ENCODE measurements at places on chromosomes 12 and 14.
A peak's percentile ranks its signal among the peaks of the same experiment; 100 is the strongest.

GRCh38 chr12:122867691-122868461 is 28.0 kb downstream of the VPS37B start:
- DNase-seq = no peak

- DNase-seq = no peak
Measured at GRCh38 chr12:105240228-105240627, 4.3 kb upstream of the APPL2 start.

DNA sequence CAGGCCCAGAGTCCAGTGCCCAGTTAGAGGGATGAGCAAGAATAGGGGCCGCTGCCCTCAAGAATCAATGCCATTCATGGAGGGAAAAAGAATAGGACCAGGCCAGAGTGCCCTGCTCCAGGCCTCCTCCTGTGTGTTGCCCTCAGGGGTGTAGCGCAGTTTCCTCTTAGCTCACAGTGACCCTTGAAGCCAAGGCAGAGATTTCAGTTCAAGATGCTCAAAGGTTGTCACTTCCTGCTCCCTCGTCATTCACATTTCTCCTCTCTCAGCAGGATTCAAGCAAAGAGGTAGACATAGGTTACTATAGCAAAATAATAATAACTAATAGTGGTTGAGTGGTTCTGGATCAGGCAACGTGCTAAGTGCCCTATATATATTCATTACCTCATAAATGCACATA is 55.1 kb upstream of the PELI2 start:
- no peak for DNase-seq

DNA sequence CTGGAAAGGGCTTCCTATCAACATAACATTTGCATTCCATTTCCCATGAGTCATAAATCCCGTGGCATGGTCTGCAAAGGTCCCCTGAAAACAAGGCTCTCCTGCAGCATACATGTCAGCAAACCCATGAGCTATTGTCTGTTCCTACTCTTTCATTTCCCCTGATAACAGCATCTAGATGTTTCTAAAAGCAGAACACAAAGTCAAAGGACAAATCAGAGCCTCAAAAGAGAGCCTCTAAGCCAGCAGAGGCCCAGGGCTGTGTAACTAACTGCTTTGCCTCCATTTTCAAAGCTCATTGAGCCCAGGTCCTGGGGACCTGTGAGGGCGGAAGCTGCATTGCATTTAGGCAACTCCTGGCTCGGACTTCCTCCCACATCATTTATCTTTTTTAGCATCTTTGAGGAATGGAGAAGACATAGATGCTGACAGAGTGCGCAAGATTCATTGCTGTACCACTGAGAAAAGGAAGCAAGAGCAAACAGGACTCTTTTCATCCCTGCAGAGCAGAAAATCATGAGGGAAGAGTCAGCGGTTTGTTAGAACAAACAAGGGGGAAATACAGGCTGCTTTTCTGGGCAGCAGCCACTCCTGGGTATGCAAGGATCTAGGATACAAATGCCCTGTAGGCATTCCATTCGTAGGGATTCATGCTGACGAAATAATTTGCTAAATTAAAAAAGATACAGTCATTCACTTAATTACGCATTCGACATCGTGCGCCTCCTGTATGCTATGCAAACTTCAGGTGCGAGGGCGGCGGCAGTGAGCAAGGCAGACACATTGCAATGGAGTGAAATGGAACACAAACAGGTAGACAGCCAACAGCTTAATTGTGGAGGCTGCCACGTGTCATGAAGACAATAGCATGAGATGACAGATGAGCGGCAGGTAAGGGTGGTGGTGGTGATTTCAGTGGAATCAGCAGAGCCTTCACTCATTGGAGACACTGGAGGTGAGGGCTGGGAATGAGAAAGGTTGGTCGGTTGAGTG is 131.0 kb downstream of the TMEM132D start:
- no peak for DNase-seq

DNA sequence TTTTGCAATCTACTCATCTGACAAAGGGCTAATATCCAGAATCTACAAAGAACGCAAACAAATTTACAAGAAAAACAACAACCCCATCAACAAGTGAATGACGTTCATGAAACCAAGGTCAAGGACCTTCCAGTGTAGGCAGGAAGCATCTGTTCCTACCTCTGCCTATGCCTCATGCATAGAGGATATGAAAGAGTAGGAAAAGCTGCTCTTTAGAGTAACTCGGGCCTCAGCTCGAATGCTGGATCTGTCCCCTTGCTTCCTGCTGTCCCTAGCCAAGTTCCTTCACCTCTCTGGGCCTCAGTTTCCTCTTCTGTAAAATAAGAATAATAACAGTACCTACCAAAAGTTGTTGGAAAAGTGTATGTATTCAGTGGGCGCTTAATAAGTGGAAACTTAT is 65.0 kb downstream of the FOXN4 start:
- DNase-seq = no peak

DNA sequence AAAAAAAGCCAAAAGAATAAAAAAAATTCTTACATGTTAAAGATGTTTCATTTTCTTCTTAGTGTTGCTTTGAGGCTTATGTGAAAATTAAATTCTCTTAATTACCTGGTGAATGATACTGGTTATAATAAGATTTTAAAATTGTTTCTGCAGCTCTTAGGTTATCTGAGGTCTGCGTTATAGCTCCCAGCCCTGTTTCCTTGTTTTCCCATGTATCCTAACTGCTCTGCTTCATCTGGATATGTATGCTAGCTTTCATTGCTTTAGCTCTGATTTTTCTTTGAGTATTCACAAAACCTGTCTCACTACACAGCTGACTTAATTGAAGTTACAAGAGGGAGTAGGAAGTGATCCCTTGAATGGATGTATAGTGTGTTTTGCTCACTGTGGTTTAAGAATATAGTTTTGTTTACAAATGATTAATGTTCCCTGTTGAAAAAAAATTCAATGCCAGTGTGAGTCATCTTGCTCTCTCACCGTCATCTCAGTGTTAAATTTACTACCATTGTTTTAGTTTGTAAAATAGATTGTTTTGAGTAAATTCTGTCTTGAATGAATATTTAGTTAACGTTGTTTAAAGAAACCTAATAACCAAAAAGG is 26.8 kb downstream of the CPSF6 start:
- no peak for DNase-seq

GRCh38 chr12:101783150-101783549 is 43.9 kb upstream of the SYCP3 start:
- no peak for DNase-seq

GRCh38 chr12:49233842-49234526 is 30.9 kb upstream of the TUBA1C start:
- peak; percentile 16 for DNase-seq

DNA sequence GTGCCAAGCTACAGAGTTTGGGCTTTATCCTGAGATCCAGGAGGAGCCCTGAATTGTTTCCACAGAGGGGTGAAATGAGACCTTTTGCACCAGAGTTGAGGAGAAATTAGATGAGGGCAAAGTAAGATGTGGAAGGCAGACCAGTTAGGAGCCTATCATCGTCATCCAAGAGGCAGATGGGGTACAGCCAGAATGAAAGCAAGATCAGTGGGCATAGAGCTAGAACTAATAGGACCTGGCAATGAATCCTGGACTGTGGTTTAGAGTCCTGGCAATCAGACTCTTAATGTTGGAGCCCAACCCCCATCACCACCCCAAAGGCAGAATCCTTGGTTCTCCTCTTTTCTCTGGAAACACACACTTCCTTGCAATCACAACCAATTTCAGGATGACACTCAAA is 166.6 kb upstream of the HMGA2 start:
- no peak for DNase-seq

DNA sequence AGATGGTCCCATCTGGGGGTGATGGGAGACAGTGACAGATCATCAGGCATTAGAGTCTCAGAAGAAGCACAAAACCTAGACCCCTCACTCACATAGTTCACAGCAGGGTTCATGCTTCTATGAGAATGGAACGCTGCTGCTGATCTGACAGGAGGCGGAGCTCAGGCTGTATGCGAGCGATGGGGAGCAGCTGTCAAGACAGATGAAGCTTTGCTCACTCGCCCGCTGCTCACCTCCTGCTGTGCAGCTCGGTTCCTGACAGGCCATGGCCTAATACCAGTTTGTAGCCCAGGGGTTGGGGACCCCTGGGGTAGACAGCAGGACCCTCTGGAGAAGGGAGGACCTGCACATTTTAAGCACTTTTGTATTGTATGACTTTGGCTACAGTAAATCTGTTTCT is 111.2 kb downstream of the LGMN start:
- DNase-seq = no peak

DNA sequence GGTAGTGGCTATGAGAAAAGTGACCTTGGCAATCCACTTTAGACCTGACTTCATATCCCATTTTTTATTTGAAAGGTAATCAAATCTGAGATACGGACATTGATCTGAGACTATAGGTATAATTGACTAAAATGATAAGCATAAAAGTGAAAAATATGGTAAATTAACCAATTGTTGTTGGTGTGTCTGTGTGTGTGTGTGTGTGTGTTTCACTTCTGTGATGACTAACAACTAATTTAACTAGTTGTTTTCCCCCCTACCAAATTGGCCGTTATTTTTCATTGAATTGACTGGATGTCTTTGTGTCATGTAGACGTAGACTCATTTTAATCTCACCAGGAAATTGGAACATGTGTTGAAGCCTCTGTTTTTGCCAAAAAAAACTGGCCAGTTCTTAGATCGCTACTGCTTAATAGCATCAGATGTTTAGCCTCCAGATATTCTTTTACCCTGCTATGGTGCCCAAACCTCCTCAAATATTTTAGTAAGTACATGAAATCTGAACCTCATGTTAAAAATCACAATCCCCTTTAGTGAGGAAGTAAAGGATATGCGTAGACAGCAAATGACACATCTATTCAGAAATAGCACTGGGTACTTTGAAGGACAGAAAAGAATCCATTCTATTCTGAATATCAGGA is 395.0 kb downstream of the EGLN3 start:
- DNase-seq = no peak

DNA sequence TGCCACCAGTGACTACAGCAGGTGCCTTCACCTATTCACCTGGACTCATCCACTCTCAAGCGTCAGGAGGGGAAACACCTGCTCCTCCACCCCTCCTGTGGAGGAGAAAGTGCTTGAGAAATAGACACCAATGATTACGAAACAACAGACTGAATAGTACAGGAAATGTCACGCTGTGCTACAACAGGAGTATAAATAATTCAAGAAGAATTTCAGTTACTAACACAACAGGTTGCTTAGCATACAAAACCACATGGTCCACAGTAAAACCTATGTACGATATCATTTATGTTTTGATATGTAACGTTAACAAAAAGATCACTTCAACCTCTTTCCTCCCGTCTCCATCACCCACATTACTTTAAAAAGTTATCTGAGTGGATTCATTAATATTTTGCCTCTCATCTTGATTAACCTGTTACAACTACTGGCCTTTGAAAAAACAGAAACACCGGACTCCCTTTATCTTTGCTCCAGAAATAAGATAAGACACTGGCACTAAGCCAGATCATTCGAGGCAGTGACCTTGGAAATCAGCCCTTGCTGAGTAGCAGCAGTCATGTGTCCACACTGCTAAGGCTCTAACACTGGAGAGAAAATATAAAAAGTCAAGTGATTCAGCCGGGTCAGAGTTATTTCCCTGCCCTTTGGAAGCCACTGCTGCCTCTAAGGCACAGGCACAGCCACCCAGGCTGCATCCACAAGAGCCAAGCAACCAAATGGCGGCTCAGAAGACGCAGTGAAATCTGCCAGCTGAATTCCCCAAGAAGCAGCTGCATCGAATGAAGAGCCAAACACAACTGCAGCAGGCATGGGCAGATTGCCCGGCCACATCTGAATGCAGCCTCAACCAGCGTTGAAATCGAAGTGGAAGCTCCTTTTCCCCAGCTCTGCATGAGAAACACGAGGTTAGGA is 40.9 kb downstream of the NT5DC3 start:
- no peak for DNase-seq

DNA sequence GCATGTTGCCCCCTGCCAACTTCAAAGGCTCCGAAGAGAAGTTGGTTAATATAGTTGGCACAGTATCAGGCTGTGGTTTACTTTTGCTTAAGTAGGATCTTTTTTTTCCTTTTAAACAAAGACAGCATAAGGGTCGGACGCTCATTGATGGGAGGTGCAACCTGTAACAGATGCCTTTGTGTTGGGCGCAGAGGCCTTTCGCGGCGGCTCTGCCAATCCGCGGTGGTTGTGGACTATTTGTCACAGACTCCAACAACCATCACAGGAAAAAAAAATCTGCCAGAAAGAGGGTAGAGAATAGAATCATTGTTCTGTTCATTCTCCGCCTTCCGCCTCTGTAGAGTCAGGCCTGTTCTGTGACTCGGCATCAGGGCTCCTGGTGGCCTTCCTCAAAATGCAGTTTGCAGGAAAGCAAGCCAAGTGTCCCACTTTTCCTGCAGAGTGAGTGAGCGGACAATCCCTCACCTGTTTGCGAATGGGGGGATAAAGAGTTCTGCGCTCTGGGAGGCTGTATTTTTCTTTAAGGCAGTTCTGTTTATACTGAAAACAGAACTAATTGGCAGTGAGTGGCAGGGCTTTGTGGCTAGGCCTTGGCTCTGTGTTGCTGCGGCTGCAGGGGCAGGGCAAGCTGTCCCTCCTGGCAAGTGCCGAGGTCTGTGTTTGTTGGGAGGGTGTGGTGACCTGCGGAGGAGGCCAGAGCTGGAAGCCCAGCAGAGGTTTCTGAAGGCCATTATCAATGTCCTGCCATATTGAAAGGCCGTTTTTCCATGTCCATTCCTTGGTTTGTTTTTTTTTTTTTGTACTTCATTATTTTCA is 83.0 kb upstream of the PIWIL1 start:
- no peak for DNase-seq

GRCh38 chr12:96164951-96165811 is 29.0 kb upstream of the ELK3 start:
- no peak for DNase-seq

- no peak for DNase-seq
Measured at GRCh38 chr12:76276499-76277151, 71.6 kb downstream of the BBS10 start.

DNA sequence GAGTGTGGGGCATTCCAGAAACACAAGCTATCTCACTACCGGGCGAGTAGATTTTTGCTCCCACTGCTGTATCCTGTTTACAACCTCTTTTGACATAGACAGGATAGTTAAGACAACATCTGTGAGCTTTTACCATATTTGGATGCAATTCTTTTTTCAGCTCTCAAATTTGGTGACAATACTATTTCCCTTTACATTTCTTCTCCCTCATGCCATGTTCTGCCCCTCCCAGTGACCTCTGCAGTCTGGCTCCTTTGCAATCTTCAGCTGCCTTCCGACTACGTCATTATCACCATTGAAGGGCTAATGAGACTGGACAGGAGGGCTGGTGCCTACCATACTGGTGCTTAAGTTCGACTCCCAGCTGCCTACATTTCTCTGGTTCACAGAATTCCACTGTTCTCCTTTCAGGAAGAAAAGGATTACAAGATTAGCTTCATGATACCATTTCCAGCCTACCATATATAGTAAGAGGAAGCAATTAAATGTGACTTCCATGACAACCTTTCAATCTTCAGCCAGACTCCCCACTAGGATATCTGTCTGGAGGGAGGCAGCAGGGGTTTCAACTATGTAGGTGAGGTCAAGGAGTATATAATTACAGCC is 251.6 kb downstream of the PHLDA1 start:
- no peak for DNase-seq

DNA sequence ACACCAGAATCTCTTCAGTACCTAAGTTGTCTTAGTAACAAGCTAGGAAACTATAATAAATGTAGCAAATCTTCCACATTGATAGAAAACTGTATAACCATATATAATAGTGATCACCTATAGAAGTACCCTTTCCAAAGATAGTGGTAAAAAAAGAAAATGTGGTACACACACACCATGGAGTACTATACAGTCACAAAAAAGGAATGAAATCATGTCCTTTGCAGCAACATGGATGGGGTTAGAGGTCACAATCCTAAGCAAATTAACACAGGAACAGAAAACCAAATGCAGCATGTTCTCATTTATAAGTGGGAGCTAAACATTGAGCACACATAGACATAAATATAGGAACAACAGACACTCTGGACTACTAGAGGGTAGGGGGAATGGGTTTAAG is 90.5 kb downstream of the SLC25A21 start:
- DNase-seq = no peak
